ENCODE measurements at places on chromosomes 12 and 14.

DNA sequence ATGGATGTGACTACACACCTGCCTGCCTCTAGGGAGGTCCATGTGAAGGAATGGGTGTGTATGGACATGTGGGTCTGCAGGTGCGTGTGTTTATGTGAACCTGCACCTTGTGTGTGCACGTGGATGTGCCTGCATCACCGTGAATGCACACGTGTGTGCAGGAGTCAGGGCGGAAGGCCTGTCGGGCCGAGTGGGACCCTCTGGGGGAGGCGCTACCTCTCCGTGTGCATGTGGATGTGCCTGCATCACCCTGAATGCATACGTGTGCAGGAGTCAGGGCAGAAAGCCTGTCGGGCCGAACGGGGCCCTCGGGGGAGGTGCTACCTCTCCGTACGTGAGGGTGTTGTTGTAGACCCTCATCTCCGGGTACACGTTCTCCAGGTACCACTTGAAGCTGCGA is 56.5 kb downstream of the NOC4L start:
- DNase-seq: no peak

GRCh38 chr12:12986775-12987331 is 13.2 kb downstream of the HEBP1 start:
- DNase-seq: no peak

GRCh38 chr12:121297435-121297991 is 1.0 kb upstream of the CAMKK2 start:
- no peak for DNase-seq

GRCh38 chr12:95742586-95742985 is 48.0 kb downstream of the NTN4 start:
- peak; percentile 19 for DNase-seq

- DNase-seq: no peak
These were observed 39.3 kb downstream of the NINJ2 start for GRCh38 chr12:623865-624372.

DNA sequence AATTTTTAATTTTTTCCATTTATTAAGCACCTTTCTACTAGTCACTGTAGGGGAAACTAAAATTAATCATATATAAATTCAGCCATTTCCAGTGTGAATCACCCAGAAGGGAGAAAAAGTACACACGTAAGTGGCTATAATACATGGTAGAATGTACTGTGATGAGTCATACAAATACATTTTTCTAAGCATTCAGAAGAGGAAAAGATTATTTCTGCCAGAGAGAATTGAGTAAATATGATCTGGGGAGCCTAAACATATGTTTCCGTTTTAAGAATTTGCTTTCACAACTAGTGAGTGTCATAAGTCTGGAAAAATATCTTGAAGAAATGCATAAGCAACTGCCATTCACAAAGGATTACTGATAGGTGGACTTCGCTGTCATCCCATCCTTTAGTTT is 102.8 kb downstream of the TGFB3 start:
- DNase-seq: no peak

- DNase-seq: no peak
These were observed 6.9 kb upstream of the KRT6A start for GRCh38 chr12:52499806-52500560.

DNA sequence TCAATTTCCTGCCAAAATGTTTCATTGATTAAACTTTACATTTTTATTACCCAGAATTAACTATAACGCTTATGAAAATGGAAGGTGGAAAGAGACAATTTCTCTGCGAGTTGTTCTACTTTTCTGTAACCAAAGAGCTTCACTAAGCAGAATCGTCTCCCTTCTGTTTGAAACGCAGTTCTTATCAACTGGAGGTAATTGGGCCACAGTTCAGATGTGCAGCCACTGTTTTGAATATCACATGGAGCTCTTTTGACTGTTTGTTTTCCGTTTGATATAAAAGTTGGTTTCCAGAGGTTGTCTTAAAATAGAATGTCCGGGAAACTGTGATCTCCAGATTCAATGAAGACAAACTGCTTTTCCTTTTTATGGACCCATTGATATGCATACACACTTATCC is 183.3 kb upstream of the SEL1L start:
- no peak for DNase-seq

GRCh38 chr12:59041241-59042121 is 121.2 kb upstream of the LRIG3 start:
- DNase-seq: no peak

DNA sequence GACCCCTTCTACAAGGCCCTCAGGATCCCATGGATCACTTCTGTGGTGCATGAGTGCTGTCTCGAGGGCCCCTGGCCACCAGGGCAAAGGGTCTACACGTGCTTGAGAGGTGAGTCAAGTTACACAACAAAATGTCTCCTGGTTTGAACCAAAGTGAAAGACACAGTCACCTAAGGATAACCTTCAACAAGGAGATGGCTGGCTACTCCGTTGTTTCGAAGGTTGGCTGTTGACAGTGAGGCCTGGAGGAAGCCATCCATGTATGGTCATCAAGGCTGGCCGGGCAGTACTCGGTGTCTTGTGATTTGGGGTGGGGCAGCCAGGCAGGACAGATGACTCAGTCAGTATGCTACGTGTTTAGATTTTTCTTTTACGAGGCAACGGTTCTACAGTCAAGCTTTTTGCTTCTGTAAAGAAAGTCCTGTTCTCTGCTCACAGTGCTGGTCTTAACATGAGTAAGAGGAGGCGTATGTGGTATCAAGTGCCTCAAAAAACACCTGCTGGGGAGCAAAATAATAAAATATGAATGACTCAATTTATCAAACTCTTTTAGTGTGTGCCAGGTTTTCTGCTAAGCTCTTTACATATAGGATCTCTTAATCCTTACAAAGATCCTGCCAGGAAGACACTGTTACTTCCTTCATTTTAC is 18.0 kb upstream of the NT5DC3 start:
- no peak for DNase-seq

DNA sequence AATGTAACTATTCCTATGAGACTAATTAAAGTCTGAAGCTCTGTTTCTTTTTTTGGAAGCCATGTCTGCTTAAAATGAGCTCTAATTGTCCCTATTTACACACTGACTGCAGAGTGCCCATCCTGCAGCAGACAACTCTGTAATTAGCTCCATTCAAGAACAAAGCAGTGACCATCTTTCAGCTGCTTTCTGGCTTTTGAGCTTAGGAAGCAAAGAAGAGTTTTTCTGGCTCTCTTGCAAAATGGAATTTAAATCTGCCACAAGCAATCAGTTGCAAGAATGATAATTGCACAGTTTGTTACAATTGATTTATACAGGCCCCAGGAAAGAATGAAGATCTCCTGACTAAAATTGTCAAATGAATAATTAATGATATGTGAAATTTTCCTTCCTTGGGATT is 83.4 kb downstream of the GAS2L3 start:
- DNase-seq: no peak

DNA sequence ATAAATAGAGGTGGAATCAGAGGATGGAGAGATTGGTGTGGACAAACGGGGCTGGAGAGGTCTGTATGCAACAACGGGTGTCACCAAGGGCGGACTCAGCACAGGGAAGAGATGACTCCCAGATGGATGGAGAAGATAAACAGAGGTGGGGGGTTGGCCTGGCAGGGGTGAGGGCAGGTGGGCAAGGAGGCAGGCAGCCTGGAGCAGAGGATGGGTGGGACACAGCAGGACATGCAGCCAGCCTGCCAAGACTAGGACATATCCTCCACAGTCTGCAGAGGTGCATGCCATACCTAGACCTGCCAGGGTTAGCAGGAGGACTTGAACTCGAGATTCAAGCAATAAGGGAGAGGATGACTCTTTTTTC is 56.2 kb downstream of the TTC7B start:
- no peak for DNase-seq

GRCh38 chr14:75141062-75141461 is 14.2 kb upstream of the NEK9 start:
- no peak for DNase-seq

DNA sequence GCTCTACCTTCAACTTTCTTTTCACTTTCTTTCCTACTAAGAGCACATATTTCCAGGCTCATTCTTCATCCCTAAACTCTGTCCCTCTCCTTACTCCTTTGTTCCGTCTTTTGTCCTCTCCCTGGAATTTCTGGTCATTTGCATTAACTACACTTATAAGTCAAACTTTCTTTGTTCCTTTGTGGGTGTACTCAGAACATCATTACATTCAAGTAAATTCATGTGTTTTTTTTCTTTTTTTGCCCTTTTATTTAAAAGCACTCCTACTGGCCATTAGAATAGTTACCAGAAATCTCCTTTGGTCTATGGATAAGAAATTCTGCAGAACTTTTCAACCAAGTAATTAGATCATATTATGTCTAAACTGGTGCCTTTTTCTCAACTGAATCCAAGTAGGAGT is 802.6 kb downstream of the DIO2 start:
- DNase-seq: no peak

- DNase-seq: no peak
These were observed 34.7 kb downstream of the GPR19 start for GRCh38 chr12:12661086-12661856.

DNA sequence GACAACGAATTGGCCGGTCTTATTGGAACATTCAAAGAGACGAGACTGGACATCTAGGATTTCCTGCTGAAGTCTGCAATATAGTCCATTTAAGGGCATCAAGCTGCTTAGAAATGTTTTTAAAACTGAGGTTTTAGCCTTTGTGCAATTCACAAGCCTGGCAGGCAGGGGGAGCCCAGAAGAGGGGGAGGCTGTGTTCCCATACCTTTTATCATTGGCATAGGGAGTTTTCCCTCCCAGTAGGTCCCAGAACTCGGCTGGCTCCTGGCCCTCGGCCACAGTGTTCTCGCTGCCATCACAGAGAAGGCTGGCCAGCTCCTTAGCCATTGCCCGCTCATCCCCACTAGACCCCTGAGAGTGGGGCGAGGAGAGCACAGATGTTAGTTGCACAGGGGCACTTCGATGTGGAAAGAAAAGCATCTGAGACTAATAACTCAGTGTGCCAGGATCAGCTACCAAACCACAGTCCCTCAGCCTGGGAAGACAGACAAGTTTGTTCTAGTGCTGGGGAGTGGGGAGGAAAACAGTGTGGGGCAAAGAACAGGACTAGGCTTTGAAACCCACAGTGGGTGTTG is 15.1 kb downstream of the AVIL start:
- no peak for DNase-seq

GRCh38 chr12:118685983-118686607 is 295.2 kb upstream of the SRRM4 start:
- DNase-seq: no peak

DNA sequence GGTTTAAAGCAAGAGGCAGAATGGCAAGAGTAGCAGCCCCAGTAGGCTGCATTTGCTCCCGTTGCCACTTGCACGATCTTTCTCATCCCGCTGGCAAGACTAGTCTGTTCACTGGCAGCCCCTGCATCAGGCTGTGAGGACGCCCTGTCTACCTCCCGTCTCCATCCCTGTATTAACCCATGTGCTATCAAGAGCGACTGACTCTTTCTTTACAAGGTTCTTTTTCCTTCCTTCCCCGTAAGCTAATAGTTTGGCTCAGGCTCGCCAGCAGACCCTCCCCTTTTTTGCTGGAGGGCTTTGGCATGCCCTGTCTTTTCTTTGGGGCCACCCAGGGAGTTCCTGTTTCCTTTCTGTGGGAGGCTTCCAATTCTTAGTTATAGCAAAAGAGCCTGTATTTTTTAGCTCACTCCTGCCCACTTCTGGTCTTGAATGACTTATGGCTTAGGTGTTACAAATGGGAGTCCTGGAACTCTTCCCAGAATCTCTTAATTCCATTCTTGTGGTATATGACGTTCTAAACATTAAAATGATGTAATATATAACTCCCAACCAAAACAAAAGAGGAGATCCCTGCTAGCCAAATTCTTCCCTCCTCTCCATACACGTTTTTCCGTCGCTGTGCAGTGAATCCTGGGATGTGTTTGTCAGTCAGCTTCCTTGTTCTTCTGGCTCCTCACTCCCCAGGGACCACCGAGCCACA is 149.0 kb downstream of the PRKCH start:
- DNase-seq: no peak

GRCh38 chr12:64877363-64878004 is 53.0 kb downstream of the TBC1D30 start:
- no peak for DNase-seq

GRCh38 chr12:49264873-49265792 is at the start of gene TUBA1C:
Gene TUBA1C (plus strand): TSS chr12:49265082. CDS start chr12:49265182, 100 bp downstream.
- DNase-seq: no peak

- DNase-seq: no peak
These were observed 391.8 kb downstream of the BMP4 start for GRCh38 chr14:53564870-53565269.

DNA sequence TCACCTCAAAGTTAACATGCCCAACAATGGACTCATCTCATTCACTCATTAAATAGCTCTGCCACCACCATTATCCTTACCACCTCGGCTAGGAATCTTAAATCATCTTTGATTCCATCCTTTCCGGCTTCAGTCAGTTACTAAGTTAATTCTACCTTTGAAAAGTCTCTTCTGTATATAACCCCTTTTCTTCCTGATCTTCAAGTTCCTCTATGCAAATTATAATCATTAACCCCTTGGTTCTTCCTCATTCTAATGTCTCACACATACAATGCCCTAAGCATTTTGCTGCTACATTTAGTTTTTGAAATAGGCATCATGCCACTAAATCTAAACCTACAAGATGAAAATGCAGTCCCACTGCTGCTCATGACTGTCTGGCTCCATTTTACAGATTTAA is 51.6 kb downstream of the ATP2B1 start:
- no peak for DNase-seq

- no peak for DNase-seq
These were observed 23.8 kb downstream of the OAS2 start for GRCh38 chr12:113002155-113002554.

GRCh38 chr12:123621101-123621500 is 12.4 kb downstream of the EIF2B1 start:
- DNase-seq: no peak

Data from caudate nucleus (tissue), 63 donors.